ENCODE measurements at places on chromosomes 5 and 9. TPM values are rescaled to one million over a fixed set of nuclear protein-coding genes. Genes with fewer than 3 reads are reported as not detected.
A peak's percentile ranks its signal among the peaks of the same experiment; 100 is the strongest.

DNA sequence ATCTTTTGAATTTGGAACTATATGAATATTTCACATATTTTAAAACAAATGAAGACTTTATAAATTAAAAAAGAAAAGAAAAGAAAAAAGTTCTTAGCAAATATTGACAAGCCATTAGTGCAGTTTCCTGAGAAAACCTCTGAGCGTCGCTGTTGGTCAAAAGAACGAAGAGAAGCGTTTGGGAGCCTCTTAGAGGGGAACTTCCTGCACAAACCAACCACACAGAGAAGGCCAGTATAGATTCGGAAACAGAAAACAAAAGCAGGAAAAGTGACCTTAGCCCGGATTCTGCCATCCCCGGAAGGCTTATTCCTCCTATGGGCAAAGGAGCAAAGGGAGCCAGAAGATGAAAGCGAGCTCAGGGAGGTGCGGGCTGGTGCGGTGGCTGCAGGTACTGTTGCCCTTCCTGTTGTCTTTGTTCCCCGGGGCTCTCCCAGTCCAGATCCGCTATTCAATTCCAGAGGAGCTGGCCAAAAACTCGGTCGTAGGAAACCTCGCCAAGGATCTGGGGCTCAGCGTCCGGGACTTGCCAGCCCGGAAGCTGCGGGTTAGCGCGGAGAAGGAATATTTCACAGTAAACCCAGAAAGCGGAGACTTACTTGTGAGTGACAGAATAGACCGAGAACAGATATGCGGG, at the start of gene PCDHGB2:
PCDHGB2 (plus strand) TSS at position 205 of the 637 bp plus-strand sequence; CDS start at position 347, 142 bp downstream.
- no peak for DNase-seq

DNA sequence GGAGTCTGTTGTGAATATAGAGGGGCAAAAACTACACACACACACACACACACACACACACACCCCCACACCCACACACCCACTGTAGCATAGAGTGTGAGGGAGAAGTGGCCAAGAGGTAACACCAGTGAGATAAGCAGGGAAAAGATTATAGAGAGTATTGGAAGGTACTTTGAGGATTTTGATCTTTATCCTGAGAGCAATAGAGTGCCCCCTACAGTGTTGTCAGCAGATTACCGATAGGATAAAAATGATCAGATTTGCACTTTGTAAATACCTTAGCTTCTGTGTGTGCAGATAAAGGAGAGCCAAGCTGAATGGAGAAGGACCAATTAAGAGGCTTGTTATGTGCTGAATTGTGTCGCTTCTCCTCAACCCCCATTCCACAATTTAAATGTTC, 32.3 kb downstream of the ERCC6L2 start:
- DNase-seq, result no peak

DNA sequence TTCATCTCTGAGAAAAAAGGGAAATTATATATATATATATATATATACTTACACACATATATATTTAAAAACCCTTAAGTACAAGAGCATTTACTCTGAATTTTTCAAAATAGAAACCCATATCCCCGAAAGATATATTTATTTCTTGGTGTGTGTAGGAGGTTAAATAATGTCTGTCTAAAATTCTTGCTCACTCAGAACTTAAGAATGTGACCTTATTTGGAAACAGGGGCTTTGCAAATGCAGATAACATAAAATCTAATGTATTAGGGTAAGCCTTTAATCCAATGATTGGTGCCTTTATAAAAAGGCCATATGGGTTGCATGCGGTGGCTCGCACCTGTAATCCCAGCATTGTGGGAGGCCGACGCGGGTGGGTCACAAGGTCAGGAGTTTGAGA, 517.3 kb upstream of the TLE4 start:
- DNase-seq, result no peak

- DNase-seq, result no peak
Measured at GRCh38 chr5:69341520-69342161, 9.0 kb upstream of the CCDC125 start.

GRCh38 chr5:159899067-159900049, 16.9 kb upstream of the ADRA1B start:
- no peak for DNase-seq

DNA sequence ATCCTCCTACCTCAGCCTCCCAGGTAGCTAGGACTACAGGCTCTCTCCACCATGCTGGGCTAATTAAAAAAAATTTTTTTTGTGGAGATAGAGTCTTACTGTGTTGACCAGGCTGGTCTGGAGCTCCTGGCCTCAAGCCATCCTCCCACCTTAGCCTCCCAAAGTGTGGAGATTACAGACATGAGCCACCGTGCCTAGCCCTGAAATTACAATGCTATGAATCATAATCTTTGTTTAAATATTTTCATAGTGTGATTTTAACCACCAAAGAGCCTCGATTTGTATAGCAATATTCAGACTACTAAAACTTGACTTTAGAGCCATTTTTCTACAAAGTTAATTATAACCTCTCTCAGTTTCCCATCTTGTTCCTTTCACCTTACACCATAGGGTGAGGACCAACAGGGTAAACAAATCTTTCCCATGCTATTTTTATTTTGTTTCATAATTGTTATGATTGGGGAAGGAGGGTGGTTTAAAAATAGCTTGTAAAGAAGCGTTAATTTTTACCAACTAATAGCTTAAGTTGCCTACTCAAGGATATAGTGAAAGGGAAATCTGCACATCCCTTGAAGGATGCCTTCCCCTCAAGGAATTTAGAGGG, 32.7 kb downstream of the UBE2D2 start:
- DNase-seq, result no peak

GRCh38 chr9:115204904-115205453, 87.0 kb upstream of the TNC start:
- DNase-seq, result no peak

DNA sequence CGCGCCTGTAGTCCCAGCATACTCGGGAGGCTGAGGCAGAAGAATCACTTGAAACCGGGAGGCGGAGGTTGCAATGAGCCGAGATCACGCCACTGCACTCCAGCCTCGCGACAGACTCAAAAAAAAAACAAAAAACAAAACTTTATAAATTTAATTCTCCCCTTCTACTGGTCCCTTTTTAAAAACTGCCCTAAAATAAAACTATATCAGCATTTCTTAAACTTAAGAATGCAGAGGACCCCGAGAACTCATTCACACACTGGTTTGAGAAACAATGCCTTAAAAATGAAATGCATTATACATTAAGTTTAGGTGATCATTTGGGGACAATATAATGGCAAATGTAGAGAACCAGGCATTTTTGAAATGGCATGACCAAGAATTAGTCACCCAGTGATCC, 2.3 kb downstream of the C5orf15 start:
- no peak for DNase-seq

DNA sequence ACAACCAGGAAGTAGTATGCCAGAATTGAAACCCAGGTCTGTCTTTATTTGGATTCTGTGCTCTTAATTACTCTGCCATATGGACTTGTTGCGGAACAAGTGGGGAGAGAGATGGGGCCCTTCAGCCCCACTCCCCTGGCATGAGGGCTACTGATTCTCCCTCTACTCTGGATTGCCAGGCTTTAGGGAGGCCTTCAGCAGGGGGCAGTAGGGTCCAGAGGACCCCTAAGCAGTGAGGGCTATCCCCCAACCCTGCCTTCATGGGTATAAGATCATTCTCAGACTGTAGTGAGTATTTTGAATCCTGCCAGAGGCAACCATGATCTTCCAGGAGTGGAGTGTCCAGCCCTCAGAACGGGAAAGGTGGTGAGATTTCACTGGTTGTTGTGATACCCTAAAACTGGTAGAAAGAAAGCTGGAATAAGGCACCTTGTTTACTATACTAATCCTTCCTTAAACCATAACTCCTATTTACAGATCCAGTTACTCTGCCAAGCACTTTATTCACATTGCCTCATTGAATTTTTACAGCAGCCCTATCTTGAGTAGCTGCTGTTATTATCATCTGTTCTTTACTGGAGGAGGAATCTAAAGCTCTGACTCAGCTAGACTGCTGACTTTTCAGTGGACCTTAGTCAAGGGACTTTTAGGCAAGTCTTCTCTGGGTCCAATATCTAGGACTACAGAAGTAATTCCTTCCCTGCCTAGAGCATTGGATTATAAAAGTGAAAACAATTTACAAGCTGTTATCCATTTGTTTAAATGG, 31.3 kb upstream of the LARP1 start:
- DNase-seq, result no peak

GRCh38 chr9:73565833-73566465, 414.3 kb downstream of the ANXA1 start:
- peak; percentile 1 for DNase-seq

DNA sequence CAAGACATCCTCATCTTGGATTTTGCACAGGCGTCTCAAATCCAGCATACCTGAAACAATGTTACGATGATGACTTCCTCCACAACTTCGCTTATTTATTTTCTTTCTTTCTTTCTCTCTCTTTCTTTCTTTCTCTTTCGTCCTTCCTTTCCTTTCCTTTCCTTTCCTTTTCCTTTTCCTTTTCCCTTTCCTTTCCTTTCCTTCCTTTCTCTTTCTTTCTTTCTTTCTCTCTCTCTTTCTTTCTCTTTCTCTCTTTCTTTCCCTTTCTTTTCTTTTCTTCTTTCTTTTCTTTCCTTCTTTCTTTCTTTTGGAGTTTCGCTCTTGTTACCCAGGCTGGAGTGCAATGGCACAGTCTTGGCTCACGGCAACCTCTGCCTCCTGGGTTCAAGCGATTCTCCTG, 20.1 kb downstream of the NDUFS4 start:
- no peak for DNase-seq

- DNase-seq, result no peak
Measured at GRCh38 chr9:105510024-105510423, 47.9 kb upstream of the FKTN start.

- no peak for DNase-seq
Measured at GRCh38 chr5:171579976-171580411, 160.5 kb downstream of the FGF18 start.

DNA sequence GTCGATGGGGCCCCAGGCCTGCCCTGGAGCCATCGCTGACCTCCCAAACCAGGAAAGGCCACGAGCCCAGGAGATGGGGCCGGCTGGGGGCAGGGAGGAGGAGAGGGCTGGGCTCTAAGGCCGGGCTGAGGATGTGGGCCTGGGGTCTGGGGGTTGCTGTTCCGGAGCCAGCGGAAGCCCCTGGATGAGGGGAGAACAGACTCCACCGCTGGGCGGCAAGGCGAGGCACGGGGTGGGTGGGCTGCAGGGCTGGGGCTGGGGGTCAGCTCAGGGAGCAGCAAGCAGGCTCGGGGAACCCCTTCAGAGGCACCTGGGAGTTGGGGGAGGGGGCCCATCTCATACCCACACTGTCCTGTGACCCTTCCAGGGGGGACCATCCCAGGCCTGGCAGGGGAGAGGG, 11.7 kb downstream of the LCN12 start:
- DNase-seq, result no peak

- no peak for DNase-seq
Measured at GRCh38 chr5:20678386-20678785, 690.4 kb upstream of the CDH18 start.

DNA sequence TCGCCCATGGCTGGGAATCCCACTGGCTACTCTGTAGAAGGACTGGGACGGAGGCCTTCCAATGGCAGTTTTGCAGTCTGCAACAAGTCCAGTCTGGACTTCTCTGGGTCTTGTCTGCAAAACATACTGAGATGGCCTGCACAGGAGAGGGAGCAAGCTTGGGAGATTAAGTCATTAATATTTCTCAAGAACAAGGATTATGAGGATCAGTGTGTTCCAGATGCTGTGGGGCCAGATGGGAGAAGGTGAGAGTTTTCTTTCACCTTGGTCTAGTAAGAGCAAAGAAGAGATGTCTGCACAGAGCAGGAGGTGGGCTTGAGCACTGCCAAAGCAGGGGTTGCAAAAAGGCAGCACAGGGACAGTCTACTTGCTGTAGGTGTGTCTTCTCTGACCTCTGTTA, at the start of gene PDE6A:
PDE6A (minus strand) TSS at position 128 of the 400 bp plus-strand sequence; CDS start at position 8, 120 bp downstream.
- DNase-seq, result no peak

- no peak for DNase-seq
Measured at GRCh38 chr5:139904816-139905661, 109.4 kb downstream of the PSD2 start.

DNA sequence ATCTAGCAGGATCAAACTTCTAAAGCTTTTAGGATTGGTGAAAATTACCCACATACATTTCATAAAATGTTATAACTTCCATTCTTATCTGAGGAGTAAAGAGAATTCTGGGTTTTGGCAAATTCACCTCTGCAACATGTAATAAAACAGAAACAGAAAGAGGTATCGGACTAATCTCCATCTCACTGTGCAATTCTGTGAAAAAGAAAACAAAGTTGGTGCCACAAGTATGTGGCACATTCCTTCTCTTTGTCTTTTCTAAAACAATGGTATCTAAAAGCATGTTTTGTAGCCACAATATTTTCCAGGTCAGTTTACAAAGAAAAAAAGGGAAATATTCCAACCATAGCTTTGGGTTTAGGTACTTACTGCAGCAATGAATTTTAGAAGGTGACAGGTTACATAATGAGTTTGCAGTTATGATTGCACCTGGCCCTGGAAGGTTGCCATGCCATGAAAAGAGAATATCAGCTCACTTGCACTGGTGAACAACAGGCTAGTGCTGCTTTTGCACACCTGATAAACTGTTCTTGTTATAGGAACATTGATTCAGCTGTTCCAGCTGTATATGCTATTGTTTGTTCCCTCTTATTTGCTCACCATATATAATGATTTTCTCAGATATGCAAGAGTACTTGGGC, 491.3 kb upstream of the MEF2C start:
- DNase-seq, result no peak

- DNase-seq, result no peak
Measured at GRCh38 chr5:164966611-164967010, 1461.2 kb downstream of the MAT2B start.

- DNase-seq, result no peak
Measured at GRCh38 chr5:135322271-135322670, 76.8 kb downstream of the MACROH2A1 start.

GRCh38 chr9:129624168-129624759, 1.7 kb upstream of the NTMT1 start:
- DNase-seq, result no peak

- no peak for DNase-seq
Measured at GRCh38 chr9:124133727-124134126, 122.2 kb downstream of the LHX2 start.

DNA sequence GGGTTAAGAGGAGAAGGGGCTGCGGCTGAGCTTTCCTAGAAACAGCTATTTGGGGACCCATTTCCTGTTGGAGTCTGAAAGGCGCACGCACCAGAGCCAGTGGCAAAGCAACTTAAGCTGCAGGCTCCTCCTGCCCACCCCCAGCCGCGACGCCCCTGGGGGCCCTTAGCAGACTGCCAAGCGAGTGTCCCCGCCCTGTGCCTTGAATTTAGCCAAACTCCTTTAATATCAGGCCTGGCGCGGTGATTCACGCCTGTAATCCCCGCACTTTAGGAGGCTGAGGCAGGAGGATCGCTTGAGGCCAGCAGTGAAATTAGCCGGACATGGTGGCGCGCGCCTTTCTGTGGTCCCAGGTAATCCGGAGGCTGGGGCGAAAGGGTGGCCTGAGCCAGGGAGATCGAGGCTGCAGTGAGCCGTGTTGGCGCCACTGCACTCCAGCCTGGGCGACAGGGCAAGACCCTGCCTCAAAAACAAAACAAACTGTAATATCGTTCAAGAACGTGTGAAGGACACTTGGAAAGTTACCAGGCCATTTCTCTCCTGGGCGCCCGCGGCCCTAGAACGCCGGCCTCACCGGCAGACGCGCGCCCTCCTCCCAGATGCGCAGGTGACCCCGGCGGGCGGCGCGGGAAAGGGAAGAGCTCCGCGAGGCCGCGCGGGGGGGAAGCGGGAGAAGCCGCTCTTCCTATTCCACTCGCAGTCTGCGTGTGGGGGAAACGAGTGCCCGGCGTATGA, 1.0 kb upstream of the F2R start:
- peak; percentile 18 for DNase-seq

Gene GPR150
- 0.06 TPM for polyA plus RNA-seq

Gene GLRA1
- polyA plus RNA-seq, result not detected

Gene EPB41L4A
- 26.2 TPM for polyA plus RNA-seq

Gene PGM5
- 35.4 TPM for polyA plus RNA-seq

Gene SCGB3A2
- polyA plus RNA-seq, result 0.22 TPM

Gene IL5
- polyA plus RNA-seq, result not detected

Gene ARL14EPL
- 0.15 TPM for polyA plus RNA-seq

Gene PRDM9
- not detected for polyA plus RNA-seq
